ENCODE measurements at places on chromosomes 16 and 17.

GRCh38 chr16:55499281-55499680 is 9.6 kb upstream of the LPCAT2 start:
- no peak for DNase-seq

DNA sequence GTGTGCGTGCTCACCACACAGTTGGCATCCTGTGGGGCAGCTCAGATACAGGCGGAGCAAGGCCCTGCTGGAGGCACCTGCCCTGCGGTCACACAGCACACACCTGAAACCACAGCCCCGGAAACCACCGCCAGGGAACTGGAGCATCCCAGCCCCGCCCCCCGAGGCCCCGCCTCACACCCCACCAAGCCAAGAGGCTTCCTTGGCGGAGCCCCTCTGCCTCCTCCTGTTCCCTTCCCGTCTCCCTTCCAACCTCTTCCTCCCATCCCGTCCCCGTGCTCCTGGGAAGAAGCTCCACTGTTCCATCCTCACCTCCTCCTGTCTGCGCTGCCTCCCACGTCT is 205.5 kb downstream of the NTN1 start:
- DNase-seq: no peak

DNA sequence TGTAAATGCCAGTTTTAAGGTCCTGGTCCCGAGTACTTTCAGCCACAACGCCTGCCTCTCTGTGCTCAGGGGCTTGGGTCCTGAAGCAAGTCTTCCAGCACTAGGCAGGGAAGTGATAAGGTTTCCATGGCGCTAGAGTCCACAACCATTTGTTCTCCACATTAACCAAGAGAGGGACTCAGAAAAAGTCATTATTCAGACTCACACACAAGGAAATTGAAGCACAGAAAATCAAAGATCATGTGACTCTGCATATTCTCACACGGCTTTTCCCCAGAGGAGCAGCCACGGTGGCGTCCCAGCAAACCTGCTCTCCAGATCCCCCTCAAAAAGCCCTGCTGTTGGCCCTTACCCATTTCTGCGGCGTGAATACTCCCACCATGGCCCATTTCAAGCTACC is 9.7 kb downstream of the ENPP7 start:
- DNase-seq: no peak

- DNase-seq: peak; percentile 80
Measured at GRCh38 chr16:75579281-75579834, 13.2 kb downstream of the GABARAPL2 start.
